ENCODE measurements at places on chromosomes 4 and X.

DNA sequence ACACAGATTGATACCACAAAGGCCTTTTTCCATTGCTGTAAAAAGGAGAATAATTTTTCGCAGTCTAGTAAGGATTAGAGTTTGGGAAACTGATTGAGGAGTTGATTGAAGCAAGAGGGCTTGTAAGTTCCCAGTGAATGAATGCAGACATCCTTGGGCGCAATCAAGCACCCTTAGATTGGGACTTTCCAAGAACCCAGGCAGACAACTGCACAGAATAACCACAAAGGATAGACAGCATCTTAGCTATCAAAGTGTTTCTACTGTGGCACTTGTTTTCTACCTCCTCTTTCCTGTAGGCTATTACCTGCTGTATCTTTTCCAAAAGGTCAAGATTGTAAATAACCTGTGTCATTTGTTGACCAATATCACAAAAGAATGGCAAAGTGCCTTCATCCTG, 2.6 kb downstream of the COX18 start:
- no peak for DNase-seq

DNA sequence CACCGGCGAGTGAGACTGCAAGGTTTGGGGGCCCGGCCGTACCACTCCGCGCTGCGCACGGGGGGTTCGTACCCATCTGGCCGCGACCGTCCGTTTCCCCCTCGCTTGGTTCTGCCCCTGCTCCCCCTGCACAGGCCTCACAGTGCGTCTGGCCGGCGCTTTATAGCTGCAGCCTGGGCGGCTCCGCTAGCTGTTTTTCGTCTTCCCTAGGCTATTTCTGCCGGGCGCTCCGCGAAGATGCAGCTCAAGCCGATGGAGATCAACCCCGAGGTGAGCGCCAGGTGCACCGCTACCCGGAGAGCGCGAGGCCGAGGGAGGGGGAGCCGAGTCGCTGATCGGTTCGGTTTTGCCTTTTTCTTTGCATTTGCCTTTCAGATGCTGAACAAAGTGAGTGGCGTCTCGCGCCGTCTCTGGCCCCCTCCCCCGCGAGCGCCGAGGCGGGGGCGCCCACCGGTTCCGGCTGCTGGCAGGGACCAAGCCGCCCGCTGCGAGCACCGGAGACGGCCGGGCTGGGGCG, at the start of gene UCHL1:
Gene UCHL1 (plus strand): TSS at position 189 of the 517 bp plus-strand sequence. CDS start 49 bp downstream, at position 238.
- peak; percentile 67 for DNase-seq

DNA sequence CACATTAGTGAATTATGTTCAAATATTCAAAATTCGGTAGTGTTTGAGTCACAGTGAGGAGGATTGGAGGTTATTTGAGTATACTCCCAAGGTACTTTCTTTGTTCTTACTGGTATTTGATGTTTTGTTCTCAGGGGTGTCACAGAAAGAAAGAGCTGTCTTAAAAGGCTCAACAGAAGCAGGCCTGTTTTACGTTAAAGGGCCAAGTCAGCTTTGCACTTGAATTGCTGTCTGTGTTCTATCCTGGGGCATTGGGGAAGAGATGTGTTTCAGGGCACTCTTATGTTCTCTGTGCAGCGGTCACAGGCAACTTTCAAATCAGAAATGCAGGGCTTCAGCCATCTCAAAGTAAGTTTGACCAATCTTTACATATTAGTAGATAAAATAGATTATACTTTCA, 1113.1 kb upstream of the LCORL start:
- no peak for DNase-seq

DNA sequence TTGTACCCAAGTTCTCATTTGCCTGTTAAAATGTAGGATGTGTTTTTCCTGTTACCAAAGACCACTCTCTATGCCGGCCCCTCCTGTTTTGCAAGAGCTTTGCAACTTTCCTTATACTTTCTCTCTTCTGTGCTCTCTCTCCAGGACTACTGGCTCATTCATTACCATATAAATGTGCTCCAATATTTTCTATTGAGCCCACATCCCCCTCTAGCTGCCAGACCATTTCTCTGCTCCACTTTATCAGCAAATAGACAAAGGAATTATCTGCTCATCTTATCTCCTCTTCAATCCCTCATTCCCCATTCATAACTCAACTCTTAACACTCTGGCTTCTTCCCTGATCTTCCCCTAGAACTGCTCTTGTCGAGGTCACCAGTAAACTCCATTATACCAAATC, 33.6 kb downstream of the RPGR start:
- no peak for DNase-seq

GRCh38 chr4:23083391-23083790, 390.7 kb downstream of the GBA3 start:
- DNase-seq, result no peak

GRCh38 chr4:23857367-23857959, 32.4 kb downstream of the PPARGC1A start:
- DNase-seq, result no peak

DNA sequence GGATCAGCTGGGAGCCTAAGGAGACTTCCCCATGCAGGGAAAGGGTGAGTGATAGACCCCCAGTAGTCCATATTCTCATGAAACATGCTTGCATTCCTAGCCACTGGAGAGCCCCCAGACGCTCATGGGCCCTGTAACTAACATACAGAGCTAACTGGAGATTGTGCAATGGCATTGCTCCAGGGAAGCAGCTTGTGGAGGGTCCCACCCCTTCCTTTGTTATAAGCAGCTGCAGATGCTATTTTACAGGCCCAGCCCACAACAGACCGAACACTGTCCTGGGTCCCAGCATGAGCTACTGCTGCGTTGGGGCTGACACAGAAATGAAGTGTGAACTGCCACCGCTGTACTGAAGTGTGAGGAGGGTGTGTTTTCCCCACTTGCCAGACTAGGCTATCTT, 1465.7 kb upstream of the DIAPH2 start:
- no peak for DNase-seq

GRCh38 chr4:184757810-184758209, 23.9 kb upstream of the CENPU start:
- DNase-seq, result no peak

- no peak for DNase-seq
Measured at GRCh38 chr4:105765690-105766407, 57.3 kb downstream of the GSTCD start.

GRCh38 chrX:4764888-4765287, 1051.4 kb upstream of the PRKX start:
- no peak for DNase-seq

Measured in caudate nucleus (tissue), 63 donors.